NCI-H345 (cell line): ENCODE measurements at places on chromosomes 1 and 21.
A peak's percentile ranks its signal among the peaks of the same experiment; 100 is the strongest.

DNA sequence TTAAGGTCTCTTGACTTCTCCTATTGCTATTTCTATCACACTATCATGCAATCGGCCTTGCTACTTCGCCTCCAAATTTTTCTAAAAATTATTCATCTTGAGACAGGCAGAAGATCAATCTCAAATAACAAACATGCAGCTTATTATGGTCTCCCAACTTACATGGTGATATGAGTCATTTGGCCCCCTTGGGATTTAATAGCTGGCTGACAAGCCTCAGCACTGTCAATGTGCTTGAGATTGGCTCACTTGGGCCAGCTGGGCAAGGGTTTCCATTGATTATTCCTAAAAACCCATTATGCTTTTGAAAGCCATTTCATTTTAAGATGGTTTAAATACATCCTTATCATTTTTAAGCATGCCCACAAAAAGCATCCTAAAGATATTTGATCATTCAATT, 224.5 kb upstream of the NFIA start:
- DNase-seq: no peak

DNA sequence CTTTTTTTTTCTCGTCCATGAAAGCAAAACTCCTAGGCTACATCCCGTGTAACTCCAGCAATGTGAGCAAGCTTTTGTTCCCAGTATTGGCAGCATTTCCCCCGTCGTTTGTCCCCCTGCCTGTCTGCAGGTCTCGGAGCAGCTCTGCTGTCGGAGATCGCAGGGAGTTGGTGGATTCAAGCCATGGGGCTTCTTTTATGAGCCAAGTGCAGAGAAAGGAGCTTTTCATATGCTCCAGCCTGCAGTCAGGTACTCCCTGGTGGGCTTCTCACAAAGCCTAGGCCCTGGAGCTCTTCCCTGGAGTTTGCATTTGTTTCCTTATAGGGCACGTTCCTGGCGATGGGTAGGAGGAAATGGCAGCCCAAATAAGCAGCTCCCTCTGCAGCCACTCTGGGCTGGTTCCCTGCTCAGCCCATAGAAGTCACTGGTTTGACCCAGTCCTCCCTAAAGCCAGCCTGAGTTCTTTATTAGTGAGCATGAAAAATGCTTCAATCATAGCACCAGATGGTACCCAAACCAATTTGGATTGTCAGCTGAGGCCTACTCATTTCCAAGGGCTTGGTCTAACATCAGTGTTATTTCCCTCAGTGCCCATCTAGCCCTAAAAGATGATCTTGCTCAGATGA, 78.3 kb downstream of the NUF2 start:
- no peak for DNase-seq

- DNase-seq: no peak
Observed at GRCh38 chr1:207763091-207763490, 11.2 kb downstream of the CD46 start.

- DNase-seq: no peak
Observed at GRCh38 chr1:57572016-57572415, 148.2 kb upstream of the DAB1 start.

DNA sequence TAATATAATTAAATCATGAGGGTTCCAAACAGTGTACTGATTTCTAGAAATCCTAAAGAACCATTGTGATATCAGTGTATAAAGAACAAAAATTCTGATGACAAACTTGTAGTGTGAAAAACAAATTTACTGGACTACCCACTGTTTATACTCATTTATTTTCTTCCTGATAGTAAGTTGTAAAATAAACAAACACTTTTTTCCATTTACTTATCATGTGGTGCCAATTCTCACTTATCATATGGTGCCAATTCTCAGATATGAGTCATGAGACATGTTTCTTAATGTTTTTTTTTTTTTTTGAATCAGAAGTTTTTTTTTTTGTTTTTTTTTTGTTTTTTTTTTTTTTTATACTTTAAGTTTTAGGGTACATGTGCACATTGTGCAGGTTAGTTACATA, 137.7 kb downstream of the LEPR start:
- no peak for DNase-seq

- DNase-seq: no peak
Observed at GRCh38 chr1:43039228-43040055, 80.8 kb upstream of the SLC2A1 start.

DNA sequence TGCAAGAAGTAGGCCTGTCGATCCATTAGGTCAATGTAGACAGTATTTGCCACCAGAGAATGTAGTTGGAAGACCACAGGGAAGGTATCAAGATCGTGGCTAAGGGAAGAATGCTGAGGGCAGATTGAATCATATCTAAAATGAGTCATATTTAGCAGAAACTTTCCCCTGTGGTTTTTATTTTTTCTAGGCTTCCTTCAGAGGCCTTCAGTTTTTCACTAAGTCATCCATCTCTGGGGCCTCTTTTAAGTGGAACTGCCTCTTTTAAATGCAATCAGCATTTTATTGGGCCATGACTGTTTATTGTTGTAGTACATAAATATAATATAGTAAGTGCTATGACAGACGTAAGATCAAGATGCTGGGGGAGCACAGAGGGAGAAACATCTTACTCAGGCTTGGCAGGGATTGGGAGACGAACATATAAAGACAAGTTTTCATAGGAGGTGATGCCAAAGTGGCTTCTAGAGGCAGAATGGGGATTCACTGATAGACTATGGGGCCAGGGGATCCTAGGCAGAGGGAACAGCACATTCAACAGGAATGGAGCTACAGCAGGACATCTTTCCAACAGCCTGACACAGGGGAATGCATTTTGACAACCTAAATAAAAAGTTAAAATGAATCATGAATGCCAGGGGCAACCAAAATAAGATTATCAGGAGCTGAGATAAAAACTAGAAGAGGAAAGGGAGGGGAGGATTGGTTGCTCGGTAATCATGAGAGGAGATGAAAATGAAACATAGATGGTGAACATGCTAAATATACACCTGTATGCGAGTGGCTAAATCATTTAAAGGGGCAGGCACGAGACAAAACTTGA, 20.1 kb downstream of the UBE2U start:
- no peak for DNase-seq

DNA sequence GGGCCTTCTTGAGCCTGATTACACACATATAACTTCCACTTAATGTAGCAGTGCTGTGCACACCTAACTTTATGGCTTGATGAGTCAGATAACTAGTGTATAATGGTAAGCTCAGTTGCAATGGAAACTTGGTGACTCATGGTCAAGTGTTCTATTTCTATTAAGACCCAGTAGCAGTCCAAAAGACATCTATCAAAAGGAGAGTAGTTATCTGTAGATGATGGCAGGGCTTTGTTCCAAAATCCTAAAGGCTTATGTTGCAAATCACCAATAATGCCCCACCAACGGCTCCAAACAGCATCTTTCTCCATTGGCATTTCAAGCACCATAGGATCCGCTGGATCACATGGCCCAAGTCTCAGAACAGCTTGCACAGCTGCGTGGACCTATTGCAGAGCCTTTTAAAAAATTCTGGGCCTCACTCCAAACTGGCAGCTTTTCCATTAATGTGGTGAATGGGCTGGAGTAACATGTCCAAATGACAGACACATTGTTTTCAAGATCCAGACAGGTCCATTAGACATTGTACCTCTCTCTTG, 566.8 kb upstream of the USP24 start:
- no peak for DNase-seq

- no peak for DNase-seq
Observed at GRCh38 chr1:109935451-109935900, 24.8 kb downstream of the CSF1 start.

DNA sequence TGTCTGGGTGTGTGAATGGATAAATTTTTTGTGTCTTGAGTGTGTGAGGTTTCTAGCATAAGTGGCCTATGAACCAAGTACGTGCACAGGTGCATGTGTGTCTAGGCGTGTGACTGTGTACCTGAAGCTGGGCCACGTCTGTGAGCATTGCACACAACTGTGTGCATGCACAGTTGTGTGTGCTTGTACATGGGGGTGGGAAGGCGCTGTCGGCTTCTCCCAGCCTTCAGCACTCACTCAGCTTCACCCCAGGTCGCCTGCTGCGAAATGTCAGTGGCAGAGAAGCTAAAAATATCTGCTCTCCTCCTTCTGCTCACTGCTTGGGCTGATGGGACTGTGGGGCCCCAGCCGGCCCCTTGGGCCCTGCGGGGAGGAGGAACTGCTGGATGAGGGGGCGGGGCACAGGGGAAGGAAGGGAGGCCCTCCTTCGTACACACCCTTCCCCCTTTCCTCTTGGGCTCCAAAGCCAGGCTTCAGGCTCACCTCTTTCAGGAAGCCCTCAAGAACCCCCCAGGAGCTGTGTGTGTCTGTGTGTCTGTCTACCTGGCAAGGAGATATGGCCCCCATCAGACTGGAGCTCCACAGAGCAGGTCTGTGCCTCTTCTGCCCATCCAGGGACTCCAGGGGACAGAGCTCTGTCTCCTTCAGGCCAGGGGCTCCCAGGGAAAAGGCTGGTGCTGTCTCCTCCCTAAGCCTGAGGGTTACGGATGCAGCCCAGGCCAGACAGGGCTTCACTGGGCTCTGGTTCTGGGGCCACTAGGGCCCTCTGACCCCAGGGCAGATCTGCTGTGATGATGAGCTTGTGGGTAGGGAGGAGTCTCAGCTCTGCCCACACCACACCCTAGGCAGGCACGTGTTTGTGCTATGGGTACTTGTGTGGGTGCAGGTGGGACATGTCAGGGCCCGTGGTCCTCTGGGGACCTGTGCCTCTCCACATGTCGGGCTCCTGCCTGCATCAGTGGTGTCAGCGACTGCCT, 35.6 kb upstream of the WASF2 start:
- peak; percentile 69 for DNase-seq

DNA sequence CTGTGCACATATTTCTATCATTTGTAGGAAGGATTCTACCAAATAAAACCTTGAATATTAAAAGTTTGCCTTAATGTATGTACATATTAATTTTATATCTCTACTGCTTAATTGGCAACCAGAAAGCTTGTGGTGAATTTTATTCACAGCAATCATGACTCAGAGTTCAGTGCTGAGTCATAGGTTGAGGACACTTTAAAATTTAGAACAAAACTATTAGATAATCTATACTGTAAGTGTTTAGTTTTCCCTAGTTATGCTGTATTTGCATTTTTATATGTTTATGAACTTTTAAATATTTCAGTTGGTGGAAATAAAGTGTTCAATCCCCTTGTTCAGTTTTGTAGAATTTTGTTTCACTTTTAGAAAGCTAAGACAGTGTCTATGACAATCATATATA, 841.5 kb downstream of the KCNT2 start:
- no peak for DNase-seq

GRCh38 chr21:32423320-32424190, 11.0 kb downstream of the EVA1C start:
- DNase-seq: no peak

DNA sequence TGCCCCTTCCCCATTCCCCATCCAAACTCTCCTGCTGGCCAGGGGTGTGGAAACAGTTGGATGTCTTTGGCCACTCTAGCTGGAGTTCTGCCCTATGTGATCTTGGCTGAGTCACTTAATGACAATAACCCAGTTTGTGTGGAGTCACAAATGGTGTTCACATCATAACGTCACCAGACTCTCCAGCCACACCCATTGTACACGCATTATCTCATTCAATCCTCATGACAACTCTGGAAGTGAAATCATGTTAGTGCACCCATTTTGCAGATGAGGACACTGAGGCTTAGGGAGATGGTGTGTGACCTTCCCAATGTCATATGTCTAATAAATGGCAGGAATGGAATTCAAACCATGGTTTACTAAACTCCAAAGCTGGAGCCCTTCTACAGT, 1.2 kb upstream of the CDA start:
- DNase-seq: no peak

- no peak for DNase-seq
Observed at GRCh38 chr1:243313635-243314536, 58.0 kb downstream of the SDCCAG8 start.

DNA sequence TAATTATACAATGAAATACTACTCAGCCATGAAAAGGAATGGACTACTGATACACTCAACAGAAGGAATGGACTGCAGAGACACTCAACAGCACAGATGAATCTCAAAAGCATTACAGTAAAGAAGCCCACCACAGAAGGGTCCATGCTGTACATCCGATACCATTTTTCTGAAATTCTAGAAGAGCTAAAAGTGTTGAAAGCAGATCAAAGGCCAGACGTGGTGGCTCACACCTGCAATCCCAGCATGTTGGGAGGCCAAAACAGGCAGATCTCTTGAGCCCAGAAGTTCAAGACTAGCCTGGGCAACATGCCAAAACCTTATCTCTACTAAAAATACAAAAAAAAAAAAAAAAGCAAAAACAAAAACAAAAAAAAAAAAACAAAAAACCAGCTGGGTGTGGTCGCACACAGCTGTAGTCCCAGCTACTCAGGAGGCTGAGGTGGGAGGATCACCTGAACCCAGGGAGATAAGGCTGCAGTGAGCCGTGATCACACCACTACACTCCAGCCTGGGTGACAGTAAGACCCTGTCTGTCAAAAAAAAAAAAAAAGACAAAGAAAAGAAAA, 15.5 kb downstream of the PPP1R15B start:
- no peak for DNase-seq

DNA sequence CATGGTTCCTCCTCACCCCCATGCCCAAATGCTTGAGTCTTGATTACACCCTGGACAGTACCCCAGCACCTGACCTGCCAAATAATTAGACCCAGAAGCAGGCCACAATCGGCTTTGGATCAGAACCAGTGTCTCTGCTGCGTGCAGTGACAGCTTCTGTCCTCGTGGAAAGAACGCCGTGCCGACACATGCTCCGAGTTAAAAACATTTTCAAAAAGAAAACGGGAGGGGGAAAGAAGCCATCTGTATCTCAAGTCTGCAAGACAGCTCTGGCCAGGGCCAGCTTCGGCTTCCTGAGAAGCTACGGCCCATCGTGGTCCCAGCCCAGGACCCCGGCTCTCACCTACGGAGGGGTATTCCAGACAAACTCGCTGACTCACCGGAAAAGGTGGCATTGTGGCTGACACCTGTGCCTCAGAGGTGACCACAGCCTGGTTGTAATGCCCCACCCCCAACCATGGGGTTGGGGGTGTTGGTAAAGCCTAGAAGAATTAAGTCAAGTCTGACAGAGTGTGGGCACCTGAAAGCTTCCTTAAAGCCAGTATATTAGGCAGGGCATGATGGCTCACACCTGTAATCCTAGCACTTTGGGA, 25.8 kb downstream of the SSBP3 start:
- DNase-seq: no peak

GRCh38 chr1:22043198-22043769, 9.2 kb upstream of the CDC42 start:
- peak; percentile 23 for DNase-seq

DNA sequence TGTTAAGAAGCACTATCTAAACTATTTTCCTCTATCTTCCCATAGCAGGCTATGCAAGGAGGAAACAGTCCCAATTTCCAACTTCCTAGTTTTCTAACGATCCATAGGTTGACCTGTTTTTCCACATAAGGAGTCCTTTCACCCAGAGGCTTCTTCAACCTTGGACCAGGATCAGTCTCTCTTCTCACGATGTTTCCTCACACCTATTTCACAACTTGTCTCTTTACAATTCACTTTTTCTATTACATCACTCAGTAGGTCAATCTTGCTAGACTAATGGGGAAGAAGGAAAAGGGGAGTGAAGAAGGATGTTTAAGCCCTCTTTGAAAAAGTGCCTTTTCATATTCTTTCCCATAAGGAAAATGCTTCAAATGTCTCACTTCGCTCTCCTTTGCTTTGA, 15.9 kb downstream of the PALMD start:
- no peak for DNase-seq
